ENCODE measurements at places on chromosomes 13 and 19.

- peak; percentile 9 for DNase-seq
Observed at GRCh38 chr19:23823952-23824389, 65.3 kb upstream of the ZNF681 start.

DNA sequence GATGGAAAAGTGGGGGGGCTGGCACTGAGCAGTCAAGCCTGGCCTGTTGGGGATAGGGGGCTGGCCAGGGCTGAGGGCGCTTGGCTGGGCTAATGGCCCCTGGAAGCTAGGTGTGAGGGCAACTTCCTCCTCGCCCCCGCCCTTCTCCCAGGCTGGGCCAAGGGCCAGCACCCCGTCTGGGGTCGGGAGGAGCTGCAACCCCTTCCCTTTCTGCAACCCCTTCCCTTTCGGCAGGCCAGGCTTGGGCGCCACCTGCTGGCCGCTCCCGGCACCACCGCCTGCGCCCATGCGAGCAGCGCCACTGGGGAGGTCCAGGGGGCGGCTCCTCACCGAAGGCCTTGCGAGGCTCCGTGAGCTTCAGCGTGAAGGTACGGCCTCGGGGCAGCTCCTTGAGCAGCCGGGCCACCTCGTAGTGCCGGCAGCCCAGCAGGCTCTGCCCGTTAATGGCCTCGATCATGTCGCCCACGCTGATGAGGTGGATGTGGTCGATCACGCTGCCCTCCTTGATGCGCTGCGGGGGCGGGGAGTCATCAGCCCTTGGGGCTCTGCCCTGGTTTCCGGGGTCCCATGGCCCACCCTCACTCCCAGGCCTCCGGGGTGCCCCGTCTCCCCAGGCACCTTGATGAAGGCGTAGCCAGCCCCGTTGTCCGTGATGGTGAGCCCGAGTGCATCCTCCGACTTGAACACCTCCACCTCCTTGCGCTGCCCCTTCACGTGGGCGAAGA, 5.0 kb upstream of the PTGER1 start:
- DNase-seq = peak; percentile 82

DNA sequence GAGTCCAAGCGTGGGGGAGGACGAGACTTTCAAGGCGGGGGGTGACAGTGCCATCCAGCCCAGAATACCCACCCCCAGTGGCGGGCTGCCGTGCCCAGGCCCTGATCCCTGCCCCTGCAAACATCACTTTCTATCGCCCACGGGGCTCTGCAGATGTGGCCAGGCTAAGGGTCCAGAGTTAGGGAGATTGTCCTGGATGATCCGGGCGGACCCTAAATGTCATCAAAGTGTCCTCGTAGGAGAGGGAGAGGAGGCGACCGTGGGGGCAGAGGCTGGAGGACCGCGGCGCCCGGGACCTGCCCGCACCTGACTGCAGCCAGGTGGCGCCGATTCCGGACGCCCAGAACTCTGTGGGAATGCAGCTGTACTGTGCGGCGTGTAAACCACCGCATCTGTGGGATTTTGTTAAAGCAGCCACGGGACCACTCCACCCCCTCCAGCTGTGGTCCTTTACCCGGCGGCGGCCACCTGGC, 32.4 kb downstream of the GJA3 start:
- peak; percentile 51 for DNase-seq

DNA sequence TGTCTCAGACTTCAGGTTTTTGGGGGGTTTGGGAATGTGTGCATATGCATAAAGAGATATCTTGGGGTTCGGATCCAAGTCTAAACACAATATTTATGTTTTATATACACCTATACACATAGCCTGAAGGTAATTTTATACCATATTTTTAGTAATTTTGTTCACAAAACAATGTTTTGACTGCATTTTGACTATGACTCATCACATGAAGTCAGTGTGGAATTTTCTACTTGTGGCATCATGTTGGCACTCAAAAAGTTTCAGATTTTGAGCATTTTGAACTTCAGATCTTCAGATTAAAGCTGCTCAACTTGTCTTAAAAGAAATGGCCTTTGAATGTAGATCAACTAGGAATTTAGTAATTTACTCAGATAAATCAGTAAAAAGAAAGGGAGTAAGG, 712.9 kb upstream of the GPC6 start:
- DNase-seq = no peak

Measured in neural progenitor cell (in vitro differentiated cells).